ENCODE measurements at places on chromosomes 7 and 10.

DNA sequence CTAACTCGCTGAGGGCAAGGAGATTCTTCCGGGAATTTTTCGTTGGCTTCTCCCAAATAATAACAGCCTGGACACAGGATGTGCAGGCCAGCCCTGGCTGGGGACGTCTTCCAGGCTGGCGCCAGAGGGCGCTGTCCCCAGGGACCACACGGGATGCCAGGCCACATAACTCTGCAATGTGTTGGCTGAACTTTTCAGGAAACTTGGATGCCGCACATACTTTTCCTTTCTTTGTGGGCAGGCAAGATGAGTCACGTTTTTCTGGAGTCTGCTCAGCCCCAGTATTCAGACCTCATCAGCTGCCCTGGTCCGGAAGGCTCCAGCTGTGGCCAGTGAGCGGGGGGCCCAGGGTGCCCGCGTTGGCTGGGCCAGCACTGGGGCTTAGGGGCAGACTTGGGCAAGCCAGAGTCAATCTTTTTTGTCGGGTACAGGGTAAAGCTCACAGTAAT lies 122.7 kb downstream of the PRKAG2 start:
- DNase-seq: no peak

DNA sequence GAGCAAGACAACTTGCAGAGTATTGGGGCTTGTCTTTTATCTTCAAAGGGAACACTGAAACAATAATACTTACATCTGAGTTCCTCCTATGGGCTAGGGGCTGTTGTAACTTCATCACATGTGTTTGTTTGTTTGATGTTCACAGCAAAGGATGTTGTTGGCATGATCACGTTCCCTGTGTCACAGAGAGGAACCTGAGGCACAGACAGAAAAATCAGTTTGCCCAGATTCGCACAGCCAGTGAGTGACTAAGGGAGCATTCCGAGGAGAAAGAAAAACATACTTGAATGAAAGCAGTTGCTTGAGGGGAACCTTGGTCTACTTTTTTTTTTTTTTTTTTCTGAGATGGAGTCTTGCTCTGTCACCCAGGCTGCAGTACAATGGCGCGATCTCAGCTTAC lies 87.2 kb upstream of the PFKP start:
- no peak for DNase-seq

DNA sequence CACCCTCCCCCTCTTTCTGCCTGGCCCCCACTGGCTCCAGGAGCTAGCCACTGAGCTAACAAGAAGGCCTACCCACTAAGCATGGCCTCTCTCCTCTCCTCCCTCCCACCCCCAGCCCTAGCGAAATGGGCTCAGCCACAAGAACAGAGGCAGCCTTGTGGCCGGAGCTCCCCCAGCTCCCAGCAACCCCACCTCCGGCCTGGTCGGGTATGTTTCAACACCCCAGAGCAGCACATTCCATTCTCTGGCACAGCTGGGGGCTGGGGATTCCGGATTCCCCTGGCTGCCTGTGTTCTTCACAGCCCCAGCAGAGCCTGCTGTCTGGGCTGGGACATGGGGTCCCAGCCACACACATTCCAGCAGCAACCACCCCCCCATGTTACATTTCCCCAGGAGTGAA lies 9.0 kb downstream of the SFRP5 start:
- DNase-seq: no peak

DNA sequence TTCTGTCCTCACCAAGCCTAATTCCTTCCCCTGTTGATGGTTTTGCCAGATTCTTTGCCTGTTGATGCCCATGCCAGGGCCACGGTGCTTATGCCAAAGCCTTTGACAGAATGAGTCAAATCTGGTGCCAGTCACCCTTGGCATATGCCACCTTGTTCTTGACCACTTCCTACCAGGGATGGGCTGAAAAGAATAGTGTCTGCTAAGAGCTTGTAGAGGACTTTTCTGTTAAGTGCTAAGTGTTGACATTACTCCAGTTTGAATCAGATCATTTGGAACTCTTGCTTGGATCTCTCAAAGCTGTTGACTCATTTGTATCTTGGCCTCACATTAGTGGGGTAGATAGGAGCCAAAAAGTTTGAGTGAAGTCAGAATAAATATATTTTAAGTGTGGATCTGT lies 661.2 kb downstream of the AUTS2 start:
- DNase-seq: no peak

- DNase-seq: no peak
Observed at GRCh38 chr10:4280461-4281189, 495.6 kb upstream of the KLF6 start.

- DNase-seq: no peak
Observed at GRCh38 chr10:73060738-73061635, 35.7 kb downstream of the P4HA1 start.

DNA sequence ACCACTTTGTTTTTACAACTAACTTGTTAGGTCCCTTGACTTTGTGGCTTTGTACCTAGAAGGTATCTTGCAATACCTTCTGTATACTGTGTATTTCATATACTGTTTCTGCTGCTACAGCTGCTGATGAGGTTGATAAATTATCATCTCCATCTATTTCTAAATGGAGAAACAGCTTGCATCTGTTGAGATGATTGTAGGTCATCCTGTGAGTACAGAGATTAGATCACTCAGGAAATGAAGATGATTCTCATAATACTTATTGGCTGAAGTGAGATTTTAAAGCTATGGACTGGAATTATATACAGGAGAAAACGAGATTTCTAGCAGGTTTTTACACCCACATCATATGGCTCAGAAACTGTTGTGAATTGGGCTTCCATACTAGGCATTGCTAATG lies 280.5 kb downstream of the KCND2 start:
- no peak for DNase-seq

DNA sequence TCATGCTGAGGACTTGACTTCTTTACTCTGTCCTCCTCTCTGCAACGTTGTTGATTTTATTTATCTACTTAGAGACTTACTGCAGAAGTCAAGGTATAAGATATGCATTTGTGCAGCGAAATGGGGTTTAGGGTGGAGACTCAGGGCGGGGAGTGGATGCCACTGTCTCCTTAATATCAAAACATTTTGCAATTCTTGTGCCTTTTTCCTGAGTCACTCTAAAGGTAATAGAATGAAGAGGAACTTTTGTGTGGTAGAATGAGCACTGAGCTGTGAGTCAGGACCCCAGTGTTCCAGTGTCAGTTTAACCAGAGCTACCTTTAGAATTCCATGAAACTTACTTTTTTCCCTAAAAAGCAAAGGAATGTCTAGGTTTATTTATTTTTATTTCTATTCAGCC lies 78.2 kb downstream of the VTI1A start:
- no peak for DNase-seq

DNA sequence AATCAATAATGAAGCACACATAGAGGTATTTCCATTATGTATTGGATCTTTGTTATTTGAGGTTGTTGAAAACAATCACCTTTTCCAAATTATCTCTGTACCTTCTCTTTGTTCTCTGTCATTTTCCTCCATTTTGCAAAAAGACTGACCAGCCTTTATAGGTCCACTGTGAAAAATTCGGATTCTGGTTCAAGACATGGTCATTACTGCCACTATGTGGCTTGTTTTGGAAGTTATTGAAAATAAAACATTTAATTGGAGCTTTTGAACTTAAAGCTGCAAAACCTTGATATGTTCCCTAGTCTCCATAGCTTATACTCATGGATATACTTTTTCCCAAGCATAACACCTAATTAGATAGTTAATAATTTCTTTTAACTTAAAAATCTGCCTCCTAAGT lies 1094.4 kb downstream of the NRG3 start:
- no peak for DNase-seq

DNA sequence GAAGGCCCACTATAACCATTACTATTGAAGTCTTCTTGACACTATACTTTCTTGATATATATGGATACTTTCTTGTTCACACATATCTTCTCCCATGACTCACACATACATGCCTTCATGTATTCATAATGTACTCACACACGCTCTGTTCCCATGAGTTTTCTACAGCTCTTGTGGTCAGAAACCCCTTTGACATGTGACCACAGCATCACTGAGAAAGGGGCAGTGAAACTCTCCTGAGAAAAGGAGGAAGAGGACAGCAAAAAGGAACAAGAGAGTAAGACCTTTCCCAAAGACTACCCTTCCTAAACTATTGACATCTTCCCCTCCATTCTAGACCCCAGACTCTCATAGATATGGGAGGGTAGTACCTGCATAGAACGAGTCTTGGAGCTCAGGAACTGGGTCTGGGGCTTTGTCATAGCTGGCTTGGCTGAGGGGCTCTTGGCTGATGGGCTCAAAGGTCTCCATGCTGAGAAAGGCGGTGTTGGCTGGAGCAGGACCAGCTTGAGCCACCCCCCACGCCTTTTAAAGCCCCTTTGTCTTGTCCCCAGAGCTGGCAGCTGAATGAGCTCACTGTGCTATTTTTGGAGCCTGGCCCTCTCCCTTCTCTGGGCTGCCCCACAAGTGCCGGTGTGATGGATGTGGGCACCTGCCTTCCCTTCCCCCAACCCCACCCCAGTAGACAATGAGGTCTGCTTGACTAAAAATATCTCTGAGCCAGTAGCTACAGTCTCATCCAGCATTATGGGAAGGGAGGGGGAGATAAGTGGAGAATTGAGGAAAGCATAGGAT lies 5.1 kb downstream of the SYNPO2L start:
- no peak for DNase-seq

Data from stimulated activated CD4-positive, alpha-beta T cell treated with anti-CD3 and anti-CD28 coated beads, Interleukin-15, amount 100 ng/mL, for 48 hours (primary cell).